ENCODE measurements at places on chromosomes 11 and 22.
A peak's percentile ranks its signal among the peaks of the same experiment; 100 is the strongest.

- DNase-seq = no peak
Measured at GRCh38 chr11:111305876-111306275, 7.5 kb downstream of the POU2AF3 start.

DNA sequence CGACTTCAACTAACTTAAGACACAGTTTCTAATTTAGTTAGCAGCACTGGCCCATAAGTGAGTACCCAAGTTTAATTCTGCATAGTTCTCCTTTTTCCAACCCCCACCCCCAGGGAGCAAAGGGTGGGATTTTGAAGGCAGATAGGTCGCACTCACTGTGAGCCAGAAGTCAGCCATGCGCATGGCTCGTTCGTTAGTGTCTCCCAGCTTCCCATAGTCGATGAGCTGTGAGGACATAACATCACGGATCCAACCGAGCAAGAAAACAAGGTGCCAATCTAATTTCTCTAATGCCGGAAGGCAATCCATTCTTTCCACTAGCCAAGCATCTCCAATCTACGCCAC is 577 bp downstream of the MRPL17 start:
- no peak for DNase-seq

DNA sequence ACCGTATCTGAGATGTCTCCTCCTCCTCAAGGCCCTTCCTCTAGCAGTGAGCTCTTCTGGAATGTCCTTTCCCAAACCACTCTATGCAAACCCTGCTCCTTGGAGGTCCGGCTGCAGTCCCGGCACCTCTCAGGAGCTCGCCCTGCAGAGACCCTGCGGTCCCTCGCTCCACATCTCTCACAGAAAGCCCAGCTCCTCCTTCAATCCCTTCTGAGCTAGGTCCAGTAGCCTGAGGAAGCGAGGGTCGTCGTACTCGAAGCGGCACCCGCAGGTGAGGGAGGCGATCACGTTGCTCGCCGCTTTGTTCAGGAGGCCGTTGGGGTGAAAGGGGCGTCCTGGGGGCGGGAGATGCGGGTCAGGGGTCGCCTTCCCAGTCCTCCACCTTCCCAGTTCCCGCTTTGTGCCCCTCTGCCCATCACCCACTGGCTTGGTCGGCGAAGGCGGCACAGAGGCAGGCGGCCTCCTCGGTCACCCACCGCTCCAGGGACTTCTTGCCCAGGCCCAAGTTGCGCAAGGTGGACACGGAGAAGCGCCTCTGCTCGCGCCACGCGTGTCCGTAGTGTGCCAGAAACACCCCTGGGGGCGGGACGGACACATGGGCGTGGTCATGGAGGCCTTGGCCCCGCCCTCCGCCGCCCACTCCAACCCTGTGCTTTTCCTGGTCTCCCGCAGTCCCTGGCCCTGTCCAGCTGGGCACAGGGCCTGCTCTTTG is 21.5 kb upstream of the CYP2D6 start:
- DNase-seq = no peak

- no peak for DNase-seq
Measured at GRCh38 chr11:130842001-130842400, 74.3 kb downstream of the SNX19 start.

DNA sequence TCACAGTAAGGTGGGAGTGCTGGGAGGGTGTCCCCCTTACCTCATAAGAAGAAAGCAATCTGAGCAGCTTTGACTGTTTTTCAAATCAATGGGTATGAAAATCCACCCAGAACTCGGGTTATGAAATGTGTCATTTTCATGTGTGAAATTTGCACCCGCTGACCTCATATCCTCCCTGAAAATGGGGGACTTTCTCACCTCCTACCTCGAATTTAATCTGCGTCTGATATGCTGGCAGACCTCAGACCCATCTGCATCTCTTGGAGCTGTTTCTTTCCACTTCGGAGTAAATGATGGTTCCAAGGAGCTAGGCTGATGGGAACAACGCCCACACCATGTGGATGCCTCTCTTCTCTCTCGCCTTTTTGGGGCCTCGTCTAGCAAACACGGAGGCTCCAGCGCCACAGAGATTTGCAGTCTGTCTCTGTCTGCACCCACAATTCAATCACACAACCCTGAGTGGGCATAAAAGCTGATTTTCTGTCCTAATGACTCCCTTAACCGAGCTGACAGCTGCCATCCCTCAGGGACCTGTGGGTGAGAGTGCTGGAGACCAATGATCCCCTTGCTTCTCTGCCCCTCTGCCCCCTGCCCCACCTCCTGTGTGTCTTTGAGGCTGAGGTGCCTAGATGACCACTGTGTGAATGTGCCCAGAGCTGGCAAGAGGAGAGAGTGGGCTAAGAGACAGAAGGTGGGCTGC is 71.0 kb downstream of the TRIM29 start:
- DNase-seq = no peak

DNA sequence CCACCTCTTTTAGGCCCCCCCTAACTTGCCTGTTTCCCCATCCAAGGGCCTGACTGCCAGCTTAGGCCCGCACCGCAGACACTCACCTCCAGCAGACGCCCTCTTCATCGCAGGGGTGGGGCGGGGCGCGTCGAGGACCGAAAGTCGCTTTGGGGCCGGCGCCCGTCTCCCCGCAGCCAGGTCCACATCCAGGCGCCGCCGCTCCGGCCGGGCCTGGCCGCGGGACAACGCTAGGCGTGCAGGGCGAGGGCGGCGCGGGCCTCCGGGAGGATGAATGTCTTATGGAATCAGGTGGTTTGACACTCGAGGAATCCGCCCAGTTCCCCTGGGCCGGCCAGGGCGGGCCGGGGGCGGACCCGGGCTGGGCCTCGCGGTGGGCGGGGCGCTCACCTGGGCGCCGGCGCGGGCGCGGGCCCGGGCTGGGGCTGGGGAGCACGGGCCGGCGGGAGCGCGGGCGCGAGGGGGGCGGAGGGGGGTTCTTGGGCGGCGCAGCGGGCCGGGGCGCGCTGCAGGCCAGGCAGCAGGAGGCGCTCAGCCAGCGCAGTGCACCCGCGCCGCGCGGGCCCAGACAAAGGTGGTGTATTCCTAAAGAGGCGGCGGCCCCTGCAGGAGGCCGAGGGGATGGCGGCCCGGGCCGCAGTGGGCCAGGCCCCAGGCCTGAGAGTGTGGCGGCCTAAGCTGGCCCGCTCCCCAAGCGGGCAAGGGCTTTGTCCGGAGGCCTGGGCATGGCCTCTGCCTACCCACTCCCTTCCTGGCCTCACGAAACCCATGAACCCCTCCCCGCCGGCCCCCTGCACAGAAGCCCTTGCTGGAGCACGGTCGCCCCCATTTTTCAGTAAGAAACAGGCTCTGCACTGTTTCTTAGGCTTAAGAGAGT is 177.6 kb downstream of the IGLL1 start:
- DNase-seq = peak; percentile 51

DNA sequence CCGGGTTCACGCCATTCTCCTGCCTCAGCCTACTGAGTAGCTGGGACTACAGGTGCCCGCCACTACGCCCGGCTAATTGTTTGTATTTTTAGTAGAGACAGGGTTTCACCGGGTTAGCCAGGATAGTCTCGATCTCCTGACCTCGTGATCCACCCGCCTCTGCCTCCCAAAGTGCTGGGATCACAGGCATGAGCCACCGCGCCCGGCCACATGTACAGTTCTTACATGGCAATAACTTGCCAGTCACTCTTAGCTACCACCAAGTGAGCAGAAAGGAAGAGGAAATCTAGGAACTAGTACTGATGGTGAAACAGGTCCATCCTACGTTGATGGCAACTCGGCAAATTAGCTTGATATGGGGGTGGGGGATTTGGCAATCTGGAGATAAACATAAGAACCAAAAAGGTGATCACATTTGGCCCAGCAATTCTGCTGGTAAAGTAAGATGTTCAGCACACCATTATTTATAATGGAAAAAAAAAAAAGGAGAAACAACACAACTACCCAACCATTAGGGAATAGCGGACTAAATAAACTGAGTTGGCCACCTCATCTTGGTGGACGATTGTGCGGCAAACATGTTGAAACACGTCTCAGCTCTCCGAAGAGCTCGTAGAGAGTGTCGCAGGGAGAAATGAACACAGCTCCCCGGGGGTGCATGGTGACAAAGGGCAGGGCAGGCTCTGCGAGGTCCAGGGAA is 5.3 kb downstream of the NLRP6 start:
- DNase-seq = no peak

- peak; percentile 31 for DNase-seq
Measured at GRCh38 chr11:65780770-65781151, at the start of gene AP5B1. TSS of gene AP5B1 (minus strand) at chr11:65780976. CDS start at chr11:65780591, 385 bp downstream.

DNA sequence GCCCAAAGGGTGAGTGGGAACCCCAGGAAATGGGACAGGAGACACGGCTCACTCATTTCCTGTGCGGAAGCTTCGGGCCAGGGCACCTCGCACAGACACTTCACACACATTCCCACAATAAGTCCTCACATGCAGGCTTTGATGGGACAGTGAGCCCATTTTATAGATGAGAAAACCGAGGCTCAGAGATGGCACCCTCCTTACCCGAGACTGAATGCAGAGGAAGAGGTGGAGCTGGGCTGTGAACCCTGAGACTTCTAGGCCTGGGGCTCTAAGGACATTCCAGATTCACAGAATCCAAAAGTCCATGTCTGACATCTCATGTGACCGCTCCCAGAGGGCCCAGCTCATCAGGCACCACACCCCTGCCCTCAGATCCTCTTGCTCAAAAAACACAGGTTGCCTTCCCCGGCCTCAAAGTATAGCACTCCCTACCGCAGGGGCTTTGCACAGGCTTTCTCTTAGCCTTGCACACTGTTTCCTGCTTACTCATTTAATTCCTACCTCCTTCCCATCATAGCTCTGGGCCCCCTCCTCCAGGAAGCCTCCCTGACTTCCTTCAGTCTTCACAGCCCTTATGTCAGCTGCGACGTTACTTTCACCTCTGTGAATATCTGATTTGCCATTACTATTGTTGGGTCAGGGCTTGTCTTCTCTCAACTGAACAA is 57.1 kb upstream of the TCF20 start:
- DNase-seq = no peak

GRCh38 chr11:22903782-22904181 is 43.5 kb upstream of the CCDC179 start:
- no peak for DNase-seq

DNA sequence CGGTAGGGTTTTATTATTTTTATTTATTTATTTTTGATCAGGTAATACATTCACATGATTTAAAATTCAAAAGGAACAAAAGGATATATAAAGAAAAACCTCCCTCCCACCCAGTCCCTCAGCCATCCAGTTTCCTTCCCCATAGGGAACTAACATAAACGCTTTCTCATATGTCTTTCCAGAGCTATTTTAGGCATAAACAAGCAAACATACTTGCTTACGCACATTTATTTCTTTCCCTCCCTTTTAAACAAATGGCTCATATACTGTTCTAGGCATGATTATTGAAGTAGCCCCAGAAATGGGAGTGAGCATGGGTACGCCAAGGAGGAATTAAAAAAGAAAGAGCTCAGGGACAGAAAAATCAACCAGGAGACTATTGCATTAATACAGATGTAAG is 63.7 kb downstream of the LIF start:
- peak; percentile 51 for DNase-seq

GRCh38 chr11:112565551-112565950 is 304.9 kb upstream of the PLET1 start:
- DNase-seq = no peak

DNA sequence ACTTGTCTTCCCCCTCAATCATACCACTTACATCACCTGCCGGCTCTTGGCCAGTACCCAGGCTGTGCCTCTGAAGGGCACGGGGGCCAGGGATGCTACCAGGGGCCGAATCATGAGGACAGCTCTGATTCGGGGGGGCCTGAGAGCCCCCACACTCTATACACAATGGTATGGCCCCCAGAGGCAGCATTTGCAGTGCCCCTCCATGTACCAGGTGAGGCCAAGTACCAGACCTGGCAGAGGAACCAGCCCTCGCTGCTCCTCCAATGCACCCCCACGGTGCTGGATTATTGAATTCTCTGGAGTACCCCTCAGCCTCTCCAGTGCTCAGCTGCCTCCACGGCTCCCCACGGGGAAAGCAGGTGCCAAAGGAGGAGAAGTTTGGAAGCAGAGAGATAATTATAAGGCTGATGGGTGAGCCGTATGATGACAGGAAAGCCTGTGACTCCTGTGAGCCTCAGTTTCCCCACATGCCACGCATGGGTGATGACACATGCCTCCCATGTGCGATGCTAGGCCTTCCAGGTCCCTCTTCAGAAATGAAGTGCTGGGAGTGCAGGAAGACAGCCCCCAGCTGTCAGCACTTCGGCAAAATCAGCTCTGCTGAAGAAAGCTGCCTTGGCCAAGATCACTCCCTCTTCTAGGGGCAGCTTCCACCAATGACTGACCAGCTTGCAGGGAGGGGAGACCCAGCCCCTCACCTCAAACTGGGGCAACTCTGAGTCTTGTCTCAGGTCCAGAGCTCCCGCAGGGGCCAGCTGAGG is 69.9 kb downstream of the THAP12 start:
- no peak for DNase-seq

- peak; percentile 78 for DNase-seq
Measured at GRCh38 chr11:110196241-110196754, 100.1 kb downstream of the RDX start.

GRCh38 chr11:62233730-62234129 is 8.3 kb upstream of the SCGB1D2 start:
- no peak for DNase-seq

GRCh38 chr11:65588199-65589054 is 7.2 kb downstream of the KCNK7 start:
- no peak for DNase-seq

DNA sequence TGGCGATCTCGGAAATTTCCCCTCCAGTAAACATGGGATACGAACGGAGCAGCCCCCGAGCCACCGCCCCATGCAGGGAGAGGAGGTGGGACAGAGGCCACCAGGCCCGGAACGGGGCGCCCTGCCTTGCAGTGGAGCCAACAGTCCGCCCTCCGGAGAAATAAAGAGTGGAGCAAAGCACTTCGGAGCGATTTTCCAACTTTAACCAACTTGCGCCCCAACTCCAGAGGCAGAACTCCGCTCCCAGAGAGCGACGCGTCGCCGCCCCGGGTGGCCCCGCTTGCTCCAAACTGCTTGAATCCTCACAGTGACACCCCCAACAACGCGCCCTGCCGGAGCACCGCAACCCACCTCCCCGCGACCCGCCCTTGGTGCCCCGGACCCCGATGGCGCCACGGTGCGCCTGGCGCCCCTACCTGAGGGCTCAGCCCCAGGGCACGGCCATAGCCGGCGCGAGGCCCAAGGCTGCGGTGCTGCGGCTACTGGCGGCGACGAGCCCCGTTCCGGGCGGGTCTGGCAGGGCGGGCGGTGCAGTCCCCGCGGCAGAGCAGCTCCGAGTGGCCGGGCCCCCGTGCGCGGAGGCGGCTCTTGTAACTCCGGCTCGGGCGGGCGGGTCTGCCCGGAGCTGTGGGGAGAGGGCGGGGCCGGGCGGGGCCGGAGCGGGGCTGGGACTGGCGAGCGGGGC is at the start of gene AHNAK:
AHNAK (minus strand) TSS at position 563 of the 685 bp plus-strand sequence. CDS start 10,708 bp downstream, outside the sequence.
- no peak for DNase-seq

GRCh38 chr11:57637626-57638004 is 12.1 kb downstream of the YPEL4 start:
- DNase-seq = no peak

DNA sequence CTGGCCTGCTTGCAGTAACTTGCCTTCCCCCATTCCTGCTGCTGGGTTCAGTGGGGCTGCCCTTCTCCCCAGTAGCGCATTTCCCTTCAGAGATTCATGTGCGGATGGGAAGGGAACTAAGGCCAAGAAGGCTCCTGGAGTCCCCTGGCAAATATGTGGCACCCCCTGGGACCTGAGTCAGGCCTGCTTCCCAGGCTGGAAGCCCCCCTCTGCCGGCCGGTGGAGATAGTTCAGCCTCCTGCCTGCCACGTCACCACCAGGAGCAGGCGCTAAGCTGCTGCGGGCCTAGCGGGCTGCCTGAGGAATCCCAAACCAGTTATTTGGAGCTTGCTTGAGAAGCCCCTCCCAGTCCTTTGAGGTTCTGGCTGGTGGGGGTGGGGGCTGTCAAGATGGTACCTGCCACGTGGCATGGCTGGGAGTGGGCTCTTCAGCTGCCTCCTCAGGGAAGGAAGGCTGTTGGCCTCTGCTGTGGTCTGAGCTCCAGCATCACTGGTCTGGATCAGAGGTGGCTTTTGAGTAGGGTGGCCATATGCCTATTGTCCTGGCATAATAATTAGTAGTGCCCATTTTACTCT is 2.0 kb downstream of the SERPINH1 start:
- peak; percentile 66 for DNase-seq
